ENCODE measurements at places on chromosomes 2 and 18.

GRCh38 chr2:192559587-192559986 is 364.9 kb upstream of the TMEFF2 start:
- no peak for DNase-seq

GRCh38 chr2:175621821-175622220 is 380.2 kb downstream of the LNPK start:
- DNase-seq = no peak

DNA sequence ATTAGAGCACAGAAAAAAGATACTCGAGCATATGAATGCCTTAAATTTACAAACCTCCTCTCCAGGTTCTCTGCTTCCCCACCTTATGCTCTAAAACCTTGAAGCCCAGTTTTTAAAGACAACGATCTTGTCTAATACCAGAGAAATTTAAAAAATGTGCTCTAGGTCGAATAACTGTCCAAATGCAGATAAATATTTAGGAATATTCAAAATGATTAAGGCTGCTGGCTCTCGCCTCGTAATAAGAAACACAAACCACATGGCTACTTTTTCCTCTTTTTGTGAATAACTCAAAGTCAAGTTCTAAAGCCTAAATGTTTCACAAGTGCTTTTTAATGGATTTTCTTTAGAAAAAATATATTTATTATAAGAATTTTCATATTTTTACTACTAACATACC is 101.3 kb downstream of the SATB2 start:
- DNase-seq = no peak

DNA sequence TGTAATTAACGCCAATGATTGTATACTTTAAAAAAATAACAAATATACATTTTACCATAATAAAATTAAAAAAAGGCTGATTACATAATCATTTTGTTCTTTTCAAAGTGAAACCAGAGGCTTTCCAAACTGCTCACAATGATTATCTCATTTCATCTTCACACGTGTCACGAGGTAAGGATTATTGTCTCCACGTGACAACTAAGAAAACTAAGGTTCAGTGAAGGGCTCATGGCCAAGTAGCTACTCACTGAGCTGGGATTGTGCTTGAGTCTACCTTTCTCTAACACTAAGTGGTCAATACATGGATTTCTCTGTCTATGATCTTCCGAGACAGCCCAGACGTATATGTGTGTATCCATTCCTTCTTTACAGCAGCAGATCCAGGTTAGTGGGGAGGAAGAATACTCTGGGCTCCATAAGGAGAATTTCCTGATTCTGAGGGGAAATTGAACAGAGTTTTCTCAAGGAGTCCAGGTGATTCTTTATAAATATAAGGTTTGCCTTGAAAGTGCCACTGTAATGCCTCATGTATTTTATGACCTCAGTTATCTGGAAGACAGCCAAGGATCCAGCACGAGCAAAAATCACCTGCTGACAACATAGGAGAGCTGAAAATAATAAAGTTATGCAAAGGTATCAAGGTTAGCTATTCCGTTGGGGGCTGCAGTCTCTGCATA is 25.6 kb upstream of the ACSL3 start:
- no peak for DNase-seq

- DNase-seq = no peak
These were observed 939.2 kb upstream of the NRXN1 start for GRCh38 chr2:51971136-51971535.

DNA sequence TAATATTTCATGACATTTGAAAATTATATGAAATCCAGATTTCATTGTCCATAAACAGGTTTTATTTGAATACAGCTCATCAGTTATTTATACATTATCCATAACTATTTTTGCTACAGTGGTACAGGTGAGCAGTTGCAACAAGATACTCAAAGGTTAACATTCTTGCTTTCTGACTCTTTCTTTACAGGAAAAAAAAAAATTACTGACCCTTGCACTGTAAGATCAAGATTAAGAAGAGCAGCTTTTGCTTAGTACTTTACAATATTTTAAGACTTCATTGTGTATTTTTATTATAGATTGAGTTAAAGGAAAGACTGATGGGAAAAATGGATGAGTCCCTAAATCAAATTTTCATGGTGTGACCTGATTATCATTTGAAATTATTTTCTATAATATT is 11.2 kb downstream of the ETAA1 start:
- no peak for DNase-seq

DNA sequence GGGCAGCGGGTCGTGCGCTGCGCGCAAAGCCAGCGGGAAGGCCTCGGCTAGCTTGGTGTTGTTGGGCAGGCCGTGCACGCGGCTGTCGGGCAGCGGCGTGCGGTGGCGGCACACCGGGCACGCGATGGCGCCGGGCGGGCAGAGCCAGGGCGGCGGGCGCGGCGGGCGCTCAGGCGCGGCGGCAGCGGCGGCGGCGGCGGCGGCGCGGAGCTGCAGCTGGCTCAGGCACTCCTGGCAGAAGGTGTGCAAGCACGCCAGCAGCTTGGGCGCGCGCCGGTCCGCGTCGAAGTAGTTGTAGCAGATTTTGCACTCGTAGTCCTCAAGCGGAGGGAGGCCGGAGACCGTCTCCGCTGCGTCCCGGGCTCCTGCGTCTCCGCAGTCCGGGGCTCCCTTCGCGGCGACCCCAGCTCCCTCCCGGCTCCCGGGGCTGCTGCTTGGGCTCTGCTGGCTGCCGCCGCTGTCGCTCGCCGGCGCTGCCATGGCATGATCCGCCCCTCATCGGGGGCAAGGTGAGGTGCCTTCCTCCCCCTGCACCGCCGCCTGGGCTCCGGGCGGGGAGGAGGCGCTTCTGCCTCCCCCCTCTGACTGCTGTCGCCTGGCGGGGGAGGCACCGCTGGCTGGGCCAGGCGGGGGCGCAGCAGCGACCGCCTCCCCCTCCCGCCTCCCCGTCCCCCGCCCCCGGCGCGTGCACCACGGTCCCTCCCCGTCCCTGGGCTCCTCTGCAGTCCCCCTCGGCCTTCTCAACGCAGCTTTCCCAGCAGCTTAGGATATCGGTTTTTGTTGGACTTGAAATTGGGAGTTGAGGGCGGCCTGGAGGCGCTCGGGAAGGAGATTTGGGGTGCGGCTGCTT is 21.0 kb upstream of the PAX3 start:
- no peak for DNase-seq

- no peak for DNase-seq
These were observed 54.3 kb downstream of the NOL10 start for GRCh38 chr2:10635430-10635829.

DNA sequence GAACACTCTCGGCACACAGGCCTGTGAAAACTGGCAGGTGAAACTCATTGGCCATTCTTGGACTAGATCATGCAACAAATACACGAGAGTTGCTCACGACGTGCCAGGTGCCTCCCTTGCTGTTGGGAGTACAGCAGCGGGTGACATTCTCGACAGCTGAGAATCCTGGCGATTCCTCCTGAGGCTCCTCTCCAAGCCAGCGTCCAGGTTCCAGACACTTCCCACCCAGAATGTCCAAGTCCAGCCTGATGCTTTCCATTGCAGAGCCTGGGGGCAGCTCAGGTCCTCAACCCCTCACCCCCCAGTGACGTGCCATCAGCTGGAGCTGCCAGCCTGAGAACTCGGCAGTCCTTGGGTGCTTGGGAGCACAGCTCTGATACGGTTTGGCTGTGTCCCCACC is 124.2 kb downstream of the PXDN start:
- DNase-seq = no peak

DNA sequence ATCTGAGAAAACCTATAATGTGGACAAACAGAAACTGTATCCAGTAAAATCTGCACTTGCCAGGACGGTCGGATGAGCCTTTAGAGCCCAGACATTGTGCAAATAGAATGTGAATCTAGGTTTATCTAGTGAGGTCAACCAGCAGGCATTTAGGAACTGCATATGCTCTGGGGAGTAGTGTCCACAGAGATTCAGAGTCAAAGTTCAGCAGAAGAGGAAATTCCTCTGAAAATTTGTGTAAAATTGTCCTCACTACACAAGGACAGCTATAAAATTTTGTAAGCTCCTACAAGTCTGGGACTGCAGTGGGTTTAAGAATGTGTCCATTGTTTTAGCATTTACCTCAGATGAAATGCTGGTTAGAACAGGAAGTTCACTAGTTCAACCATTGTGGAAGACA is 9.8 kb upstream of the NDUFV2 start:
- DNase-seq = no peak

DNA sequence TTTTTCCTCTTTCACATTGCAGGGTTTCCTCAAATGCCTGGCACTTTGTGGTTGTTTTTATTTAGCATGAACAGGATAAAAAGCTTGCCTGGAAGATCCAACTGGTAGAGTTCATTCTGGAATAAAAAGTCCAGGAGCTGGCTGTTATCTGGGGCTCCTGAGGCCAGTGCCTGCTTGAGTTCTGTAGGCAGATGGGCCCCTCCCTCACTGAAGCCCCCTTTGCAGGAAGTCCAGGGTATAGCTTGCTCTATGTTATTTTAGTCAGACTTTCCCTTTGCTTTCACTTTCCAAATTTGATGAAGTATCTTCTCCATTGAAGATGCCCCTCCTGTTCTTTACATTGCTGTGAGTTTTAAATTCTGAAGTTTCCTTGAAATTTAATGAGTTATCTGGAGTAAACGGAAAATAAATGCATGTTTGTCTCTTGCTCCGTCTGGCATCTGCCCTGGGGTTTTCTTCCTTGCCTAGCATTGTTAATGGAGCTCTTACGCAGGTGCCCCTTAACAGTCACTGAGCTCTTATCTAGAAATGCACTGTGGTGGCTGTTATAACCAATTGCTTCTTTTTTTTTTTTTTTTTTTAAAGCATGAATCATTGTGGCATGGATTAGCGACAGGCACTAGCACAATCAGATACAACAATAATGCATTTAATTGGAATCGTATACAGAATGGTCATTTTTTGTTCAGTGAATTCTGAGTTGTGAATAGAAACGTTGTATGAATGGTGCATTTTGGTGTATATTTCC is 27.0 kb upstream of the LPIN1 start:
- no peak for DNase-seq

DNA sequence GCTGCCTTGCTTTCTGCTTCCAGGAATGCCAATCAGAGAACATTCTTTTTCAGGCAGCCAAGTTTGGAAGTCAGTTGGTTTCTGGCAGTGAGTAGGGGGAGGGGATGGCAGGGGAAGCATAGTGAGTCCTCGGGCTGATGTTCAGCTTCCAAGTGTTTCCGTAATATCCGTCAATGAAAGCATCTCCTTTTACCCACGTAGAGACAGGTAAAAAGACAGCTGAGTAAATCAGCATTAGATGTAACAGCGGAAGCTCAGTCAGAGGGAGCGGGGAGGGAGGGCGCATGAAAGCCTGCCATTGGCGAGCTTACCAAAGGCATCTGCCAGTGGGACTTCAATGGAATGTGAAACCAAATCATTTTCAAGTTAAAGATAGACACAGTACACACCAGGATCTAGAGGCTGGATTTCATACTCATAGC is 117.1 kb upstream of the DTNA start:
- DNase-seq = no peak

- DNase-seq = no peak
These were observed 402.6 kb upstream of the MEIS1 start for GRCh38 chr2:66032226-66032775.

DNA sequence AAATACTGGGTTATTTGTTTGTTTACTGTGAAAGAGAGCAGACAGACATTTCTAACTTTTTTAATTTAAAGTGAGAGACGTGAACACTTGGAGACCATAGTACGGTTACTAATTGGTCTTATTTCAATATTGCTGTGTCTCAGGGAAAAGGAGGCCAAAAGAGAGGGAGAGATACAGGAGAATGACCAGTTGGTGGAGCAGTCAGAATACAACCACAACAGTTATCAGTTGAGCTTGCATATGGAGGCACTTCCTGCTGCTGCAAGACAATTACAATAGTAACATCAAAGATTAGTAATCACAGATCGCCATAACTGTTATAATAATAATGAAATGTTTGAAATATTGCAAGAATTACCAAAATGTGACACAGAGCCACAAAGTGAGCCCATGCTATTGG is 58.2 kb downstream of the TWSG1 start:
- no peak for DNase-seq

DNA sequence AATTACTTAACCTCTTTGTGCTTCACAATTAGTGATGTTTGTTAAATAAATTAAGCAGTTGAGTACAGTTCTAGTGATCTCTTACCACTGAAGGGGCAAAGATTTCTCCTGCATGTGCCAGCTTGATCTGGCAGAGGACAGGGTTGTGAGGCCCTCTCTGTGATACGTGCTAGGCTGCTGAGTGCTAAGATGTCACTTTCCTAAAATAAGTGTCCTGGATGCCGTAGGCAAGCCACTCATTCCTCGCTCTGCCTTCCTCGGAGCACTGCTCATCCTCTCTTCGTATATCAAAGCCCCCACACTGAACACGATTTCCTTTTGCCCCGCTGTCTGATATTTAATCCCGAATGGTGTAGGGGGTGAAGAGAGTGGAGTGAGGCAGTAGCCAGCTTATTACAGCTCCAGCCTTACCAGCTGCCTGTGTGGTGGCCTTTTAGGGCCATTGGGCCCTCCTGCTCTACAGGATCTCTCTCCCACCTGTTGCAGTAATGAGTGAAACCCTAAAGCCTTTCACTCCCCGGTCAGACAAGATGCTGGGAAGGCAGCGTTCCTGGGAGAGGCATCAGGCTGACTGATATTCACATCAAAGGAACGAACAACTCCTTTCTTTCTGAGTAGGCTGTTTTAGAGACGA is 40.5 kb downstream of the PTPRM start:
- DNase-seq = no peak

DNA sequence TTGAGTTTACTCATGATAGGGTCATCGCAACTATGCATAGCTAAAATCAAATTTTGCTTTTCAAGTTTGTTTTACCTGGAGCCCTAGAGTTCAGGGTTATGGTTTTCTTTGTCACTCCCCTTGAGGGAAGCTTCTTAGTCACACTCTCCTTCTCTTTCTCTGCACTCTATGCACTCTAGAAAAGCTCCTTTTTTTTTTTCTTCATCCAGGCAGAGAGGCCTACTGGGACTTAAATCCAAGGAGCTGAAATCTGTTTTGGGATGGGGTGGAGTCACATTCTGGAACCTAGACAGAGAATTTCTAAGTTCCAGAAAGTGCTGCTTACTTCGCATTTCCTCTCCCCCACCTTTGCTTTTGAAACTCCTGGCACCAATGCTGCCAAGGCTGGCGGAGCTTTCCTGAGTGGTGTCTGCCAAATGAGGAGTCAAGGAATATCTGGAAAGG is 19.1 kb upstream of the IL18R1 start:
- no peak for DNase-seq

Data from stimulated activated CD8-positive, alpha-beta memory T cell treated with anti-CD3 and anti-CD28 coated beads, Interleukin-7, amount 100 ng/mL, for 24 hours (primary cell).